ENCODE measurements at places on chromosomes 6 and 20.

- DNase-seq = no peak
Observed at GRCh38 chr20:62596486-62596885, 45.8 kb upstream of the SLCO4A1 start.

- no peak for DNase-seq
Observed at GRCh38 chr6:43831191-43831590, 61.2 kb downstream of the VEGFA start.

- DNase-seq = no peak
Observed at GRCh38 chr20:20024942-20025341, 7.8 kb downstream of the NAA20 start.

DNA sequence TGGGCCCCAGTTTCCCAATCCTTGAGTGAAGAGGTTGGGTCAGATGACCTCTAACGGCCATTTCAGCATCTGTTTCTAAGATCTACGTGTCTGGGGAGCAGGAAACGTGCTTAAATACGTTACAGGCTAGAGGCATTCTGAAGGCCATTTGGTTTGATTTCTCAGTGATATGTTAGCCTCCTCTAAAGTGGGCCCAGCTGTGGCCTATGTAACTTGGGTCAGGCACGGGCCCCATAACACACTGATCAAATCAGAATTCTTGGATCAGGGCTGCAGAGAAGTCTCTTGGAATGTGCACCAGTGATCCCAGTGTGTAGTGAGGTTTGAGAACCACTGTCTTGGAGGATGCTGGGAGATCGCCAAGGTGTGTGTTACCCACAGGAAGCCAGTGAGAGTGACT is 36.1 kb upstream of the TGM3 start:
- DNase-seq = no peak

Measured in fibroblast of skin of left quadriceps (primary cell).